ENCODE measurements at places on chromosomes 7 and 10.

- DNase-seq, result no peak
Observed at GRCh38 chr7:19143881-19144574, 1.2 kb downstream of the FERD3L start.

GRCh38 chr7:117825132-117825531, 48.1 kb downstream of the CTTNBP2 start:
- DNase-seq, result no peak

DNA sequence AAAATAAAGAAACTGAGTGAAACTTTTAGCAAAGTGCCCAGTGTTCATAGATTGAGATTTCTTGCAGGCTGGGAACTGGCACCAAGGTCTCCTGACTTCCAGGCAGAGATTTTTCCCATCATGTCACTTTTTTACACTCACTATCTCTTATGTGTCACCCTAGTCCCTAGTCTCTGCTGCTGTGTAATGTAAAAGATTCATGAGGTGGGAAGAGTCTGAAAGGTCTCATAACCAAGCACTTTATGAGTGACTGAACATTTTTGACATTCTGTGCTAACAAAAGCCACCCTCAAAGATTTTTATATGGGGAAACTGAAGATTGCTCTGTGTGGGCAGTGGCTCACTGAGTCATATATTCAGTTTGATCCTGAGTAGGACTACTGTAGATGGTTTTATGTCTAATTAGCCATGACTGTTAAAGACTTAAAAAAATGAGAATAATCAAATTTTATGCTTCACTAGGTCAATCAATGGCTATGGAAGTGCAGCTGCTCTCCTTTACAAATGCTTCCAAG, 900.3 kb upstream of the SORCS1 start:
- no peak for DNase-seq

DNA sequence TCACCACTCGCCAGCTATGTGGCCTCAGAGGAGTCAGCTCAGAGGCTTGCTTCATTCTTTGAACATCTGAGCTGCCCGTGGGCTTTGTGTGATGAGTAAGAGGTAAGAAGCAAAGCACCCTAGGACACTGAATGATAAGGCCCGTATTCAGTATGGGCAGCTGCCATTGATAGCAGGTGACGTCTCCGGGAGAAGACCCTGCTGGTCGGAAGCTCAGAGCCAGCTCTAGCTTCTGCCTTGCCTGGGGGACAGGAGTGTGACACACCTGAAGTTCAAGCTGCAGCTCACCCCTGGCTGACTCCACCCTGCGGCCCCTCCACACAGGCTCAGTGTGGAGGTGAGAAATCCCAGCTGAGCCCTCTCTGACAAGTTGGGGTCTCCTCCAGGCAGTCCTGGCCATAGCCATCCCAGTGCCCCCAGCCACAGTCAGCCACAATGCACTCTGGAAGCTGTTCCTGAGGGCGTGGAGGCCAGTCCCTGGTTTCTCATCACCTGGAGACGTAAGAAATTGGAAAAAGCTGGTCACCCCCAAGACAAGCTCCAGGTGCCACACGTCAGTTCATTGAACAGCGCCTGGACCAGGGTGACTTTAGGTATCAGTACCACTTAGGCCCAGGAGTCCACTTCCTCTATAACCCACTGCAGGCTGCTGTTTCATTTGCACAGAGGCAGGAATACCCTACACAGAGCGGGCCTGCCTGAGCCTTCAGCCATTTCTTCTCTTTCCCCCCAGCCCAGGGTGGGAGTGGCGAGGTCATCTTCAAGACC, 164.9 kb upstream of the RHEB start:
- DNase-seq, result no peak

- no peak for DNase-seq
Observed at GRCh38 chr7:94176694-94177200, 172.6 kb upstream of the BET1 start.

Measured in stimulated activated CD4-positive, alpha-beta T cell treated with anti-CD3 and anti-CD28 coated beads, Interleukin-12 subunit alpha, Interleukin-12 subunit beta, amount 100 ng/mL, for 48 hours (primary cell).